ENCODE measurements at places on chromosomes 6 and 20. TPM values are rescaled to one million over a fixed set of nuclear protein-coding genes. Genes with fewer than 3 reads are reported as not detected.

Gene EYA2
- total RNA-seq = 2.4 TPM

Gene MYLK4
- 0.41 TPM for total RNA-seq

Gene HLA-DOB
- total RNA-seq = not detected

Gene MAP3K5
- total RNA-seq = 18.3 TPM

Gene VSTM2L
- total RNA-seq = 201 TPM

Gene CCR6
- not detected for total RNA-seq

Gene SMIM26
- 101 TPM for total RNA-seq

Gene CLVS2
- total RNA-seq = 34.2 TPM

Gene CBLN4
- 7.7 TPM for total RNA-seq

Gene CFB
- 0.82 TPM for total RNA-seq

Gene BMP6
- total RNA-seq = 4.9 TPM

Gene ZC3H12D
- 0.41 TPM for total RNA-seq

Gene CDH26
- total RNA-seq = 0.41 TPM

Gene IRF4
- not detected for total RNA-seq

Gene SSTR4
- 0.41 TPM for total RNA-seq

Gene EPPIN
- not detected for total RNA-seq

Gene OR2J2
- total RNA-seq = not detected

Gene RAB44
- not detected for total RNA-seq

Gene SPATS1
- 0.41 TPM for total RNA-seq

Gene MAS1L
- total RNA-seq = not detected

Gene BPI
- under 0.01 TPM for total RNA-seq

Gene PNLDC1
- not detected for total RNA-seq

Gene GPSM3
- 0.41 TPM for total RNA-seq

Gene SPTLC3
- 0.82 TPM for total RNA-seq

Gene CCN6
- total RNA-seq = not detected

Gene CCM2L
- total RNA-seq = 2.9 TPM

Gene COL12A1
- total RNA-seq = 22.8 TPM

Gene MOG
- under 0.01 TPM for total RNA-seq

Gene GMPR
- 2.4 TPM for total RNA-seq

Gene VTA1
- 73.0 TPM for total RNA-seq

Gene FLRT3
- 97.4 TPM for total RNA-seq

Gene RRAGD
- 103 TPM for total RNA-seq

Gene LAMA2
- total RNA-seq = 11.4 TPM

Gene SIRPG
- not detected for total RNA-seq

Gene AURKA
- 6.5 TPM for total RNA-seq

Gene AHCY
- 50.5 TPM for total RNA-seq

Gene ADTRP
- total RNA-seq = 1.6 TPM

Gene BPIFB4
- total RNA-seq = not detected

Gene SRSF12
- total RNA-seq = 36.7 TPM

Gene CTCFL
- not detected for total RNA-seq

Gene TNFRSF6B
- total RNA-seq = not detected

Gene HAO1
- total RNA-seq = under 0.01 TPM

Gene SYCP2
- total RNA-seq = 4.1 TPM

Gene GABRR1
- total RNA-seq = not detected

Gene PRRT1
- total RNA-seq = 0.41 TPM

Gene PBOV1
- total RNA-seq = not detected

Gene WFDC12
- not detected for total RNA-seq

Gene SLPI
- 0.41 TPM for total RNA-seq

Gene RAB32
- 6.9 TPM for total RNA-seq

Gene UBR2
- total RNA-seq = 37.1 TPM

Gene CST4
- not detected for total RNA-seq

Gene ASIP
- not detected for total RNA-seq

Gene GSTA2
- total RNA-seq = not detected

Gene DSP
- 6.9 TPM for total RNA-seq

Gene NAA20
- total RNA-seq = 46.5 TPM

Gene SLC22A3
- total RNA-seq = 3.3 TPM

Gene GUCA1A
- 1.2 TPM for total RNA-seq

Gene HLA-G
- total RNA-seq = not detected
